Fibroblast of lung (primary cell): ENCODE measurements at places on chromosomes 7 and 10. TPM values are rescaled to one million over a fixed set of nuclear protein-coding genes. Genes with fewer than 3 reads are reported as not detected.

Gene TRIM50
- total RNA-seq, result not detected in 2 replicates

- no peaks in the 10 kb centered on the region for H3K36me3 ChIP-seq
- H3K27me3 ChIP-seq, result no peaks in the 10 kb centered on the region
- peaks cover 13% of the 10 kb centered on the region for H3K4me1 ChIP-seq
- DNase-seq, result peak; percentile 64
- H3K27ac ChIP-seq, result peak overlapping the region; percentile 42
These were observed 64.9 kb downstream of the CTTNBP2 start for GRCh38 chr7:117808341-117808757.

GRCh38 chr10:102106998-102107397, 13.2 kb downstream of the LDB1 start:
- no peaks in the 10 kb centered on the region for H3K4me1 ChIP-seq
- H3K36me3 ChIP-seq, result peaks cover 39% of the 10 kb centered on the region
- no peaks in the 10 kb centered on the region for H3K27me3 ChIP-seq

Gene MYH16
- total RNA-seq, result not detected in 2 replicates

Gene ITPRIP
- total RNA-seq, result 5.4 and 6.8 TPM in 2 replicates

DNA sequence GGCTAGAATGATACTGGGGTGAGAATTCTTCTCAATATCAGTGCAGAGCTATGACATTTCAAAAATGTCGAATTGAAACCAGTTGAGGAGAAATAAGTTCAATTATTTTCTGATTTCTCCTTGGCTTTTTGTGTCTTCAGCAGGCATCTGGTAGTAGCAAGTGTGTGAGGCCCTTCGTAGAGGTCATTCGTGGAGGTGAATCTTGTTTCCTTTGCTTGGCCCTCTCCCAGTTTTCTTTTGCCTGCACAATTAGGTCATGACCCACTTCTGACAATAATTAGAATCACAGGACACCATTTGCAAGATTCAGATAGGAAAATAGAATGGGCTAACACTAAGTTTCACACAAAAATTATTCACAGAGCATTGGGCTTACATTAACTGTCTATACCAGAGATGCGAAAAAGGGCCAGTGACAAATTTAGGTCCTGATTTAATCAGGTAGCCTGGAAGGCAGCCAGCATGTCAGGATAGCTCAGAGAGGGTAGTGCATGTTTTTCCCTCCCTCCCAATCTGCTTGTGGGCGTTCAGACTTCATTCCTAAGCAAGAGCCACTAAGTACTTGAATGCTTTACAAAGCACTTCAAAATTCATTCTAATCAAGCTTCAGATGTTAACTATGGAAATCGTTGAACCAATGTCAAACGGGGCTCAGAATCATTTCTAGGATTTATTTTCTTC, 24.0 kb upstream of the A1CF start:
- H3K27ac ChIP-seq, result no peak overlapping the region
- H3K36me3 ChIP-seq, result no peaks in the 10 kb centered on the region

GRCh38 chr10:83617692-83618545, 521.4 kb upstream of the GHITM start:
- DNase-seq, result no peak
- no peaks in the 10 kb centered on the region for H3K27me3 ChIP-seq
- no peak overlapping the region for H3K4me3 ChIP-seq
- no peak overlapping the region for H3K27ac ChIP-seq
- no peaks in the 10 kb centered on the region for H3K4me1 ChIP-seq
- H3K36me3 ChIP-seq, result no peaks in the 10 kb centered on the region
